ENCODE measurements at places on chromosomes 6 and 20.

DNA sequence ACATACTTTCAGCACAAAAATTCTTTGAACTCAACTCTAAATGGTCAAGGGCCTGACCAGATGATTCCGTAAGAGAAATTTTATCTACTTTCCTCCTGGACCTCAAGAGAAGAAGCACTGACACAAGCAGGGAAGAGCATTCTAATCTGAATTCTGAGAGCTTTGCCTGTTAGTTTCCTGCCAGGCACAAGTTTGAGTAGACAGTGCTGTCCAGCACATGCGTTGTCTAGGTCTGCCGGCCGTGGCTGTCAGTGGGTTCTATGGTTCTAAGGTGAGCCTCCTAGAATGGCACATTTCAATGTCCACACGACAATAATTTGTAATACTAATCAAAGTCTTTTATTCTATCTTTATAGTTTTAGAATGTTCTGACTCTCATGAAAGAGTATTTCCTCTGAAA, 91.9 kb downstream of the RFPL4B start:
- no peak for DNase-seq

GRCh38 chr6:36769183-36769675, 70.0 kb downstream of the CPNE5 start:
- no peak for DNase-seq

DNA sequence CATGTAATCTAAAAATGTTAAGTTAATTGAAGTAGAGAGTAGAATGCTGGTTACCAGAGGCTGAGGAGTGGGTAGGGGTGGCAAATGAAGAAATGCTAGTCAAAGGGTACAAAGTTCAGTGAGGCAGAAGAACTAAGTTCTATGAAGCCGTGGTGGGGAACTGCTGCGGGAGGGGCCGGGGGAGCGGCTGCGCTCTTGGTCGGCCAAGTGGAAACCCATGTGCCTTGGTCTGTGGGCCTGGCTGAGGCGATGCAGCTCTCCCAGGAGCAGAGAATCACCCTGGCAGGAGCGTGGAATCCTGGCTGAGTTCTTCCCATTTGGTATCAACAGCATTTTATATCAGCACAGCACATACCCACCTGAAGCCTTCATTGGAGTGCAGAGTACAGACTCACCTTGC, 22.3 kb downstream of the TTLL2 start:
- no peak for DNase-seq

GRCh38 chr6:69785697-69786096, 11.1 kb downstream of the LMBRD1 start:
- DNase-seq = no peak

DNA sequence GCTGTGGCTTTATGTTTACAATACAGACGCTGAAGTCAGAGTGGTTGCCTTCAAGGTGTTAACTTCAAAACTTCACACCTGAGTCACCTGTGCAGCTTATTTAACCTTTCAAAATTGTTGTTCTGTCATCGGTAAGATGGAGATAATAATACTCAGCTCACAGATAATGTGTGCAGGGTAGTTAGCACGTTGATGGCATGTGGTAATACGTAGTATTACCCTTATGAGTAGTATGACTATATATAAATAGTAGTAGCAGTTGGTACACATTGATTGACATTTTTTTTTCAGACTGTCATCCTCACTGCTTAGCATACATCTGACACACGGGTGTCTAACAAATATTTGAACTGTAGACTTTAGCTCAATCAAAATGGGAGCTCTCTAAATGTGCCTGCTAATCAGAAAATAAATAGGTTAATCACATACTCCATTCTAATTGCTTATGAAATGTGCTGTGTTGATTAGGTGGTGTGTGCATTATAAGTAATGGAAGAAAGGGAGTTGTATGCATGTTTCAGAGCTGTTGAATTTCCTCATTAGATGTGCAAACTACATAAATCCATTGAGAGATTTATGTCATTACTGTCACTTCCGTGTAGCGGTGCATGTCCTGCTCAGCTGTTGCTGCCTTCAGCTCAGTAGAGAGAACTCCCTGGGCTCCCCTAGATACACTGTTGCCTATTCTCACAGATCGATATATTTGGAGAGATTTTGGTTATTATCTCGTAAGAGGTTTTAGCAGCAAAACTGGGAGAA, 11.2 kb upstream of the MROH8 start:
- no peak for DNase-seq

DNA sequence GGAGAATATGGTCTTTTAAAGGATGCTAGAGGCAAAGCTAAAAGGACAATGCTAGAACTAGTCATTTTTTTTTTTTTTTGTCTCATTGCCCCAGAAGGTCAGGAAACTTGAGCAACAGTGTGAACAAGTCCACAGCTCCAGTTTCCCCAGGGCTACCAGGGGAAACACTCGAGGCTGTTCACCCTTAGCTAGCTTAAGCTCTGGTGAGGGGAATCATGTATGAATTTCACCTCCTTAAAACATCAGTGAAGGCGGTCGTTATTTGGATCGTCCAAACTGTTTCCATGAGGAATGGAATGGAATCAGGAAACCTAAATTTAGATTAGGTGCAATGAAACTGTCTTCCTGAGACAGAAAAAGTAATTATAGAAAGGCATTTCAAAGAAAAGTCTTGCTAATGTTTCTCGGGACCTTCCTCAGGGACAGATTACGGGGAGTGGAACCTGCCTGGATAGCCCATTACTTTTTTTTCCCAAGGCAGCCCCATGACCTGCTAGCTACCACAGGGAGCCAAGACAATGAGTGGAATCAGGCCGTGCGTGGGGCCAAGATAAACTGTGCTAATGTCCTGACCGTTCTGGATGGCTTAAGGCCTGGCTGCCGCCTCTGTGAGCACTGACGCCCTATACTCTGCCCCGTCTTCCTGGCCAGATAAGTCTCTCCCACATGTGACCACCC, 164.8 kb upstream of the SGK1 start:
- DNase-seq = peak; percentile 41

DNA sequence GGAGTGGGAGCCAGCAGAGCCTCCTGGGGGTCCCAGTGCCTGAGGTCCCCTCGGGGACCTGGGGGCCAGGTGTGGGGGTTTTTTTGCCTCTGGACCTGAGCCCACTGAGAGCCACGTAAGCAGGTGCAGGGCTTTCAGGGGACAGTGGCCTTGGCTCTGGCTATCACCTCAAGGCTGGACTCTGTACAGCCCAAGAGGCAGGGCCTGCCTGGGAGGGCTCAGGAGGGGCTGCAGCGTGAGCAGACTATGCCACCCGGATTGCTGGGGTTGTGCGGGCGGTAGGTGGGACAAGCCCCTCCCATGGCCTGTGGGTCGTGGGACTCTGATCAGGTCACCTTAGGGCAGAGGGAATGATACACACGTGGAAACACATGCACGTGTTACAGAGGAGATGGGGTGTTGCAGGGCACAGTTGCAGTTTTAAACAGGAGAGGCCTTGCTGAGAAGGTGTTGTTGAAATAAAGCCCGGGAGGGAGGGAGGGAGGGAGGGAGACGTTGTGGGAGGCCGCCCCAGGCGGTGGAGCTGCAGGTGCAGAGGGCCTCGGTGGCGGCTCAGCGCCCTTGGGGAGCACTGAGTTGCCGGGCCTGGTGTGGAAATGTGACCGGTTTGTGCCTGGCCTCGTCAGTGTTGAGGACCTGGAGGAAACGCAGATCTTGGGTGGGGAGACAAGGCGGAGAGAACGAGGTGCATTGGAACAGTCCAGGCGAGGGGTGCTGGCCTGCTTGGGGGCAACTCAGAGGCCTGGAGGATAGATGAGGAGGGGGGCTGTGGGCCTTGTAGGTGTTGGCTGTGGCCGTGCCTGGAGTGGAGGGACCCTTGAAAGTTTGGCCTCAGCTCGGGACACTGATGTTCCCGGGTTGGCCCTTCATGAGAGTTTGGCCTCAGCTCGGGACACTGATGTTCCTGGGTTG, 2.3 kb downstream of the TCEA2 start:
- DNase-seq = no peak

- no peak for DNase-seq
These were observed 118.2 kb downstream of the RPS12 start for GRCh38 chr6:132932588-132932987.

- DNase-seq = no peak
These were observed 224.0 kb upstream of the CST7 start for GRCh38 chr20:24724982-24725533.

- DNase-seq = no peak
These were observed 14.1 kb upstream of the TRIM26 start for GRCh38 chr6:30227242-30227722.

GRCh38 chr20:61878478-61879302, 187.0 kb downstream of the TAF4 start:
- no peak for DNase-seq

DNA sequence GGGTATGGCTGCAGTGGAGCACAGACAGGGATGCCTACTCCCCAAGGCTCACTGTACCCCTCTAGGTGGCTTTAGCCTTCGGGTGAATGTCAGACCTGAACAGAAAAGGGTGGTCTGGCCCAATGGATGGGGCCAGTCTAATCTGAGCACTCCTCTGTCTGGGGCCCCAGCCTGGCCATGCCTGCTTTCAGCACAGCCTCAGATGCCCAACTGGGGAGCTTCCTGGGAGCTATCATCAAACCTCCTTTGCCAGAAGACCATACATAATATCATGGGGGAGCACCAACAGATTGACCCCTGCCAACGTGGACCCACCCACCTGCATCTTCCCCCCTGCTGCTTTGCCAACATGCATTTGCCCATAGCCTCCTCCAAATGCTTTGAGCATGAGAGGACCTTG, 454.1 kb upstream of the KHDRBS2 start:
- DNase-seq = no peak

- no peak for DNase-seq
These were observed 32.8 kb upstream of the NTSR1 start for GRCh38 chr20:62675877-62676260.

GRCh38 chr20:61940976-61941720, 124.5 kb downstream of the TAF4 start:
- DNase-seq = no peak

GRCh38 chr6:43669050-43669921, 18.3 kb downstream of the MRPS18A start:
- peak; percentile 87 for DNase-seq

- DNase-seq = no peak
These were observed 250.1 kb downstream of the TBX18 start for GRCh38 chr6:84514089-84514971.

DNA sequence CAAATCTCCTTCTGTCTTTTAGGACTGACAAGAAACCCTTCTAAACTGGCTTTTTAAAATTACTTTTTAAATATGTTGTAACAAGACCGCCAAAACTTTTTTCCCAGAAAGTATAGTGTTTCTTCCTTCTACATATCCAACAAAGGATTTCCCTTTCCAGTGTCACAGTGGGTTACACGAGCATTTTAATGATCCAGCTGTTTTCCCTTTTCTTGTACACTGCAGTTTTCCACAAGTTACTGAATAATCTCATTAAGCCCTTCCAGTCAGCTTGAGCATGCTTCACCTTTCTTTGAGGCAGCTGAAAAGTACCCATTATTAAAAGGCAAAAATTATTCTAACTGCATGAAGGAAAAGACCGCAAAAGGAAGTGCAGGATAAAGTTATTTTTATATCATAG, 48.6 kb downstream of the CD24 start:
- no peak for DNase-seq

GRCh38 chr20:9392892-9393857, 121.2 kb upstream of the LAMP5 start:
- DNase-seq = peak; percentile 80

- DNase-seq = no peak
These were observed 3.7 kb upstream of the TMEM242 start for GRCh38 chr6:157326979-157327378.

DNA sequence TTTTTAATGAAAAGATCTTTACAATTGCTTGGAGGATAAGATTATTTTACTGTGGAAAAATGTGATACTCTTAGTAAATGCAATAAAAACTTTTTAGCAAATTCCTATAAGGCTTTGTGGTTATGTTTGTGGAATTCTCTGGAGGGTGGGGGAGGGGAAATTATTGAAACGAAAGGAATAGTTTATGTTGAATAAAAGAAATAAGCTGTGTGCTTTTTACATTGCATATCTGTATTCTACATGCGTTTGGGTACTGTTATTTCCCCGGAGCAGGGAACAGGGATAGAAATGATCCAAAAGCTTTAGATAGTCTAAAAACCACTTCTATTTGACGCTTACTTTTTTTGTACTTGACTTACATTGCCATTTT, 143.8 kb downstream of the SLC16A10 start:
- DNase-seq = no peak

GRCh38 chr6:1482381-1483166, 93.2 kb downstream of the FOXF2 start:
- no peak for DNase-seq

DNA sequence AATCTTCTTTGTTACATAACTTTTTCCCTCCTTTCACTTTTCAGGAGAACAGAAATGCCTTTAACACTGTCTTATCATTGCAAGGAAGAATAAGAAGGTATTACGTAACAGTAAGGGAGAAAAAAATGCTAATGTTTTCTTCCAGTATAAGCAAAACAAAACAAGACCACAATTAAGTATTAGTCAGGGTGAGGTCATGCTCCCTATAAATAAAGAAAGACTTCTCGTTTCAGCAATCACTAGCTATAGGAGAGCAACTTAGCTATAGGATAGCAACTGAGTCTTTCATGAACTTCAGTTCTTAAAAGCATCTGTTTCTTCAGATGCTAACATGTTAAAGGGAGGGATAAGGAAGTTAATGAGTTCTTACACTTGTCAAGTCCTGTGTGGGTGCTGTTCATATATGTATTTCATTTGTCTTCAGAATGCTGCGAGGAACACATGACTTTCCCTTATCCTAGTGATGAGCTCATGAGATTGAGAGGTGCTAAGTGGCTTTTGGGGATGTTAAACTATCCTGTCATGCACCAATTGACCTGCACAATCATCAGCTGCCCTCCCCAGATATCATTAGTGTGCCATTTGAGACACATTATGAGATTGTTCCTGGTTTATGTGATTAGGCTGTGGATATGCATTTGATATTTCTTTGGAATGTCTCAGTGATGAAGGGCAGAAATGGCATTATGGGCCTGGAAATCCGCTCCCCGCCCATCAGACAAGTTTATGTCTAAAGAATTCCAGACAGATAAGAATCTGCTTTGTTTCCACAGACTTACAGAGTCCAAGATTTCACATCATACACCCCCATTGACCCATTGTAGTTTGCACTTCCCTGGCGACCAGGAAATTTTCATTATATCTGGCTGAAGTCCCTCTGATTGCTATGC, 37.5 kb downstream of the LAMA4 start:
- DNase-seq = no peak

- no peak for DNase-seq
These were observed 51.2 kb downstream of the CDS2 start for GRCh38 chr20:5178046-5178445.

DNA sequence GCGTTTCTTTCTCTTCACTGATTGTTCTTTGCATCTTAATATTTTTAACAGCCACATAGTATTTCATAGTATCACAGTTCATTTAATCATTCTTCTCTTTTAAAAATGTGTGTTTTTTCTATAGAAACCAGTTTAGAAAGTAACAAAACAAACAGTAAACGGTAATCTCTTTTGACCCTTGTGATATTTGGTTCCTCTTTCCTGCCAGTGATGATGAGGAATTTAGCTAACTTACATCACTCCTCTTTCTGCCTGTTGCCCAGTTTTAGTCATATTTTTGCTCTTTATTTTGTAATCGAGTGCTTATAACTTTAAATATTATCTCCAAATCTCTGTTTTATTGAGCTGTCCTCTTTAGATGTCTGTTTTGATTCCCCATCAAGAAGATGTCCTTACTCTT, 38.1 kb upstream of the ZBTB24 start:
- no peak for DNase-seq
